ENCODE measurements at places on chromosomes 7 and 10.

- peak overlapping the region; percentile 93 for H3K4me3 ChIP-seq
- H3K4me1 ChIP-seq, result no peaks in the 10 kb centered on the region
- peak overlapping the region; percentile 99 for H3K27ac ChIP-seq
- no peaks in the 10 kb centered on the region for H3K27me3 ChIP-seq
- no peaks in the 10 kb centered on the region for H3K36me3 ChIP-seq
Measured at GRCh38 chr7:66627881-66628360, 760 bp upstream of the KCTD7 start.

DNA sequence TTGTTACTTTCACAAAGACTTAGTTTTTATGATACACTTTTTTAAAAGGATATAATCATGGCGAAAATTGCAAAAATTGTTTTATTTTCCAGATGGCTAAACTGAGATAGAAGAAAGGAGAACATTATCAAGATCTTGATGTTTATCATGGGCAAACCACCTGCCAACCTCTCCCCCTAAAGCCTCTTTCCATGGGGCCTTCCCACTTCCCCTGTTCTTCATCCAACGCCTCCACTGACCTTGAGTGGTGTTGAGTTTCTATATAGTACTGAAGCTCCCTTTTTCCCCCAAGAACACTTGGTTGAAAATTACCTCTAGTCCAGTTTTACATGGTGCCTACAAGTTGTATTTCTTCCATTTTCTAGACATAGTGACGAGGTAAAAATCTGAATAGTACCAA lies 5.0 kb downstream of the CREB3L2 start:
- H3K4me3 ChIP-seq, result no peak overlapping the region
- no peak for DNase-seq
- H3K4me1 ChIP-seq, result no peaks in the 10 kb centered on the region
- no peaks in the 10 kb centered on the region for H3K27me3 ChIP-seq
- H3K27ac ChIP-seq, result peak overlapping the region; percentile 60

DNA sequence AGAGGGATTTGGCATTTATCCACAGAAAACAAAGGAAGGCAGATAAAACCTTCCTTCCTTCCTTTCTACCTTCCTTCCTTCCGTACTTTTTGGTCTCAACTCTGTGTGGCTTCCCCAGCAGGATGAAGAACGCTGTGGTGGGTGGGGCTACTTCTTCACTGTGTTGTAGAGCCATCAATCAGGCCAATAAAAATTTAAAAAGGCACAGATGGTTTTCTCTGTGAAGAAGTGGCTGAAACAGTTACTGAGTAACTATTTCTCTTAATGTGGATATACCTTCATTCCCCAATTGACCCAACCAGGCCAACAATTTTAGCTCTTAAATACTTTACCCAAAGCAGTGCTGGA lies 75.8 kb downstream of the ZNF92 start:
- no peak overlapping the region for H3K4me3 ChIP-seq
- DNase-seq, result no peak
- peaks cover 12% of the 10 kb centered on the region for H3K4me1 ChIP-seq
- no peaks in the 10 kb centered on the region for H3K36me3 ChIP-seq
- no peak overlapping the region for H3K27ac ChIP-seq

DNA sequence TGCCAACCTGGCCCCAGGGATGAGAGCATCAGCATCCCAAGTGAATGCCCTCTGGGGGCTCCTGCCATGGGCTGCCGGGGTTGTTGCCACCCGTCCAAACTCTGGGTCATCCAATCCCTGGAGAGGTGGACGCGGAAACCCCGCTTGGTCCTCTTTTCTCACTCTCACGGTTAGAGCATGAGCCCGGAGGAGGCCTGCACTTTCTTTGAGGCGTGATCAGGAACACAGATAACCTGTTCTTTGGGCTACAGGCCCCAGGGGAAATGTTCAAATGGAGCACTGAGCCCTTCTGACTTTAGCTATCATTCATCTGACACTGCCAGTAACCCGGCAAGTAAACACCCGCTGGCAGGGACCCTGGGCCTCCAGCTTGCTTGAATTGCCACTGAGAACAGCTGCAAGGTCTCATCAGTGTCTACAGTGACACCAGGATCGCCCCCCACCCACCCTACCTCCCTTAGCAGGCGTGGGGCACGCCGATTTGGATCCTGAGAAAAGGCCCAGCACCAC lies 29.4 kb upstream of the SLF2 start:
- H3K4me3 ChIP-seq, result no peak overlapping the region
- H3K36me3 ChIP-seq, result no peaks in the 10 kb centered on the region
- H3K4me1 ChIP-seq, result no peaks in the 10 kb centered on the region
- DNase-seq, result no peak

- peaks cover 8% of the 10 kb centered on the region for H3K4me1 ChIP-seq
- no peak overlapping the region for H3K27ac ChIP-seq
- H3K27me3 ChIP-seq, result no peaks in the 10 kb centered on the region
- DNase-seq, result no peak
- H3K36me3 ChIP-seq, result no peaks in the 10 kb centered on the region
- H3K4me3 ChIP-seq, result no peak overlapping the region
Measured at GRCh38 chr7:36202398-36202797, 49.3 kb downstream of the EEPD1 start.

DNA sequence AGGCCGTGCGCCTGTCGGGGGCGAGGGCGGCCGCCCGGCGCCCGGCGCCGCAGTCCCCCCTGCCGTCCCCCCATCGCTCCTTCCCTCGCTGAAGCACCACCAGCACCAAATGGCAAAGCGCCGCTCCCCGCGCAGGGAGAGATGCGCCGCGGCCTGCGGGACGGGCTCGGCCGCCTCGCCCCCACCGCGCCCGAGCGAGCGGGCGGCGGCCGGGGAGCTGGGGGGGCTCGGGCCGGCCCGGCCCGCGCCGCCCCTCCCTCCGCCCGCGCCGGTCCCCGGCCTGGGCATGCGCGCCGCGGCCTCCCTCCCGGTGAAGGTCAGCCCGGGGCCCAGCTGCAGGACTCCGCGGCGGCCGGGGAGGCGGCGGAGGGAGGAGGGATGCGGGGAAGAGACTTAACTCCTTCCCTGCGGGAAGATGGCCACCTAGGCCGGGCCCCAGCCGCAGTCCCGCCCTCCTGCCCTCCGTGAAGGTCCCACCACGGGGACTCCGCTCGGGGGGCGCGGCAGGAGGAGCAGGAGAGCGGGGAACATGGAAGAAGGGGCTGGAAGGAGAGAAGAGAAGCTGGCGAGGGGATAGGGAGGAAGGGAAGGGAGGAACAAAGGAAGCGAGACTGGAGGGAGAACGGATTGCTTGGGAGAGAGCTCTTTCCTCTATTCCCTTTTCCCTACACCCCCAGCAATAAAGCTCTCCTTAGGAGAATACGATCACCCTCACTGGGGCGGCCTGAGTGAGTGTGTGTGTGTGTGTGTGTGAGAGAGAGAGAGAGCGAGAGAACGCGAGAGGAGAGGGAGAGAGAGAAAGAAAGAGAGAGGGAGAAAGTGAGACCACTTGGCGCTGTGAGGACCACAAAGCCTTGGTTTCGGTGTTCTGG lies 3.4 kb upstream of the SMARCD3 start:
- no peaks in the 10 kb centered on the region for H3K27me3 ChIP-seq
- peak; percentile 50 for DNase-seq

- no peak overlapping the region for H3K27ac ChIP-seq
- H3K4me1 ChIP-seq, result no peaks in the 10 kb centered on the region
- H3K27me3 ChIP-seq, result no peaks in the 10 kb centered on the region
Measured at GRCh38 chr7:81460250-81461045, 309.4 kb downstream of the HGF start.

DNA sequence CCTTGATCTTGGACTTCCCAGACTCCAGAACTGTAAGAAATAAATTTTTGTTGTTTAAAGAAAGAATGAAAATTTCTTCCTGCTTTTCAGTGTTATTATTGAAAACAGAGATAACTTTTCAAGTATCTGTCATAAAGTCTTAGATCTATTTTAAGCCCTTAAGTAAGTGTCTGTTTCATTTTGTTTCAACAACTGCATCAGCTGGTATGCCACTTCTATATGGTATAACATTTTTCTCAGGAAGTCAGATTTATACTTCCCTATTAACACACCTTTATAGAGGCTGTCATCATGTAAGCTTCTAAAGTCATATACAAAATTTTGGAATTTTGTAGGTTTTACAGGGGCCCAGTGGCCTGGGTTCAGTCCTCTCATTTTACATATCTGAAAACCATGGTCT lies 24.4 kb downstream of the RALA start:
- no peaks in the 10 kb centered on the region for H3K4me1 ChIP-seq
- H3K27ac ChIP-seq, result no peak overlapping the region
- no peak for DNase-seq
- no peak overlapping the region for H3K4me3 ChIP-seq
- no peaks in the 10 kb centered on the region for H3K27me3 ChIP-seq

DNA sequence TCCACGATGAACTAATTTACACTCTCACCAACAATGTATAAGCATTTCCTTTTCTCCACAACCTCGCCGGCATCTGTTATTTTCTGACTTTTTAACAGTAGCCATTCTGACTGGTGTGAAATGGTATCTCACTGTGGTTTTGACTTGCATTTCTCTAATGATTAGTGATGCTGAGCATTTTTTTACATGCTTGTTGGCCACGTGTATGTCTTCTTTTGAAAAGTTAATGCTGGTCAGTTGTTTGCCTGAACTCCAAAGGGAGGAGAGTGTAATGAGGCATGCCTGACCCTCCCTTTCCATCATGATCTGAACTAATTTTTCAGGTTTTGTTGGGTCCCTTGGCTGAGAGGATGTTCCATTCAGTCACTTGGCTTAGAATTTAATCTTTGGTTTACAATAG lies 50.7 kb upstream of the SVIL start:
- DNase-seq, result no peak
- H3K27me3 ChIP-seq, result no peaks in the 10 kb centered on the region
- no peak overlapping the region for H3K27ac ChIP-seq
- no peaks in the 10 kb centered on the region for H3K36me3 ChIP-seq
- H3K4me3 ChIP-seq, result no peak overlapping the region
- H3K4me1 ChIP-seq, result peaks cover 11% of the 10 kb centered on the region

GRCh38 chr10:43939389-43939938 lies 290.8 kb upstream of the ZNF32 start:
- no peaks in the 10 kb centered on the region for H3K27me3 ChIP-seq
- no peak for DNase-seq
- no peaks in the 10 kb centered on the region for H3K36me3 ChIP-seq
- H3K27ac ChIP-seq, result no peak overlapping the region

- DNase-seq, result no peak
- no peak overlapping the region for H3K4me3 ChIP-seq
- no peak overlapping the region for H3K27ac ChIP-seq
- H3K27me3 ChIP-seq, result no peaks in the 10 kb centered on the region
Measured at GRCh38 chr10:15541376-15541775, 170.3 kb upstream of the FAM171A1 start.
